ENCODE measurements at places on chromosomes 7 and 10. TPM values are rescaled to one million over a fixed set of nuclear protein-coding genes. Genes with fewer than 3 reads are reported as not detected.
A peak's percentile ranks its signal among the peaks of the same experiment; 100 is the strongest.

Gene POR
- total RNA-seq, result 64.4 TPM

Gene EN2
- 0.21 TPM for total RNA-seq

Gene TMEM139
- total RNA-seq, result 3.0 TPM

Gene ADCY1
- total RNA-seq, result 8.0 TPM

Gene SEC31B
- 17.9 TPM for total RNA-seq

Gene RSPH10B2
- total RNA-seq, result 0.81 TPM

Gene CYP3A4
- 0.18 TPM for total RNA-seq

Gene NKX2-3
- total RNA-seq, result not detected

Gene SPDYE2
- 1.1 TPM for total RNA-seq

Gene KCTD7
- 28.3 TPM for total RNA-seq

Gene GRID2IP
- not detected for total RNA-seq

DNA sequence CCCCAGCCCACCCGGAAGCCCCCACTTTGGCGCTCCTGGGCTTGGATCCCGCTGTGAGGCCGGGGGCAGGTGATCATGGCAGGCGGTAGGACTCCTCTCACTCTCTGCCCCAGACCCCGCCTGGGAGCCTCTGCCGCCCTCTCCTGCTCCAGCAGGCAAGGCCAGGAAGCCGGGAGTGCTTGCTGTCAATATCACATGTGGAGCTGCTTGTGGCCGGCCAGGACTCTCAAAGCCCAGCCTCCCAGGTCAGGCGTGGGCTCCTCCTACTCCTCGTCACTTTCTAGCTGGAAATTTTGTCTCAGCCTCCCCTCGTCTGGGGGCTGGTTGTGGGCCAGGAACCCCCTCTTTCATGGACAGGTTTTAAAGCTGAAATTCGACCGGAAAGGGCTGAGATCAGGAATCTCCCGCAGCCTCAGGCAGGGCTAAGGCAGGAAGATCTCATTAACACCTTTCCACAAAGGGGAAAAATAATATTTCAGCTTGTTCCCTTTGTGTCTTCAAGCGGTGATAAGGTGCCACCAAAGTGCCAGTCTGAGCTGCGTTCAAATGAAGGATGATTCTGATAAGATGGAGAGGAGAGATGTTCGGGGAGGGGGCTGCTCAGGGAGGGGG lies 273.6 kb upstream of the PODXL start:
- ATAC-seq, result peak; percentile 96

- ATAC-seq, result peak; percentile 72
These were observed 493.4 kb downstream of the TNS3 start for GRCh38 chr7:47088329-47089067.

DNA sequence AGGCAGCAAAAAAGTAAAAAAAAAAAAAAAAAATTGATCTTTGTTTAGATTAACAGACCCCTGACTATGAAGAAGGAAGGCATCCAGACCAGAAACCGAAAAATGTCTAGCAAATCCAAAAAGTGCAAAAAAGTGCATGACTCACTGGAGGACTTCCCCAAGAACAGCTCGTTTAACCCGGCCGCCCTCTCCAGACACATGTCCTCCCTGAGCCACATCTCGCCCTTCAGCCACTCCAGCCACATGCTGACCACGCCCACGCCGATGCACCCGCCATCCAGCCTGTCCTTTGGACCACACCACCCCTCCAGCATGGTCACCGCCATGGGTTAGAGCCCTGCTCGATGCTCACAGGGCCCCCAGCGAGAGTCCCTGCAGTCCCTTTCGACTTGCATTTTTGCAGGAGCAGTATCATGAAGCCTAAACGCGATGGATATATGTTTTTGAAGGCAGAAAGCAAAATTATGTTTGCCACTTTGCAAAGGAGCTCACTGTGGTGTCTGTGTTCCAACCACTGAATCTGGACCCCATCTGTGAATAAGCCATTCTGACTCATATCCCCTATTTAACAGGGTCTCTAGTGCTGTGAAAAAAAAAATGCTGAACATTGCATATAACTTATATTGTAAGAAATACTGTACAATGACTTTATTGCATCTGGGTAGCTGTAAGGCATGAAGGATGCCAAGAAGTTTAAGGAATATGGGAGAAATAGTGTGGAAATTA lies 19.4 kb downstream of the GATA3 start:
- no peak for ATAC-seq

GRCh38 chr7:101913851-101914250 lies 96.4 kb downstream of the CUX1 start:
- ATAC-seq, result no peak

- ATAC-seq, result no peak
These were observed 252.7 kb downstream of the ACTR3B start for GRCh38 chr7:153012203-153012602.

DNA sequence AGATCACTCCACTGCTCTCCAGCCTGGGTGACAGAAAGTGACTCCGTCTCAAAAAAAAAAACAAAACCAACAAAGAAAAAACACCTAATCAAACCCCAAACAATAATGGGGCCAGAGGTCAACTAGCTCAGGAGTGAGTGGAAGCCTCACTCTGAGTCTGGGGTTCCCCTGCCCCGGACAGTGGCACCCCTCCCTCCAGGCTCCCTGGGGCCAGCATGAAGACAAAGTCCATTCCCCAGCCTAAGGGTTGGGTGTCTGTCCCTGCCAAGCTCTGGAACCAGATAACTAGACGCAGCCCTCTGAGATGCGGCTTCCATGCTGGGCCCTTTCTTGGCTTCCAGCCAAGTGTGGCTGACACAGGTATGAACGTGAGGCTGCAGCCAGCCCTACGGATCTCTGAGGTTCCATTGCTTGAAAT lies 1.7 kb upstream of the FUOM start:
- ATAC-seq, result no peak

DNA sequence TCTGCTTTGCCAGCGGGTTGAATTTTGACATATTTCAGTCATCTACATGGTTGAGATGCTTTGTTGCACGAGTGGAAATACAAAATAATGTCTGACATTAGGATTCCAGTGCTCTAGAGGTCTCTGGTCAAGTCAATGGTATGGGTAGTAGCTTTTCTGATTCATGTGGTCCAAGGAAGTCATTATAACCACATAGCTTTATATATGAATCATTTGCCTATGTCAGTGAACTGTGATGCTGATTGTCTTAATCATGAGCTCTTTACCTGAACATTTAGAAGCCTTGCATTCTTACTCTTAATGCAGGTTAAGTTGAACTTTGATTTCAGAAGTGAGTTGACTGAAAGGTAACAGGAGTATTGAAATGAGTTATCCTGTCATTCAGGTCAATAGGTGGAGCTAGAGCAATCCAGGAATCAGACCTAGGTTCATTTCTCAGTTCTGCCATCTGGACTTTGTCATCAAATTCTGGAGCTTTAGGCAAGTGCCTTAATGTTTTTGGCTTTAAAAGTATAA lies 3.3 kb downstream of the MAPK8 start:
- no peak for ATAC-seq

- ATAC-seq, result peak; percentile 75
These were observed 118.5 kb downstream of the NKX6-2 start for GRCh38 chr10:132667342-132668047.

GRCh38 chr7:108525327-108525984 lies 479 bp downstream of the PNPLA8 start:
- peak; percentile 58 for ATAC-seq

DNA sequence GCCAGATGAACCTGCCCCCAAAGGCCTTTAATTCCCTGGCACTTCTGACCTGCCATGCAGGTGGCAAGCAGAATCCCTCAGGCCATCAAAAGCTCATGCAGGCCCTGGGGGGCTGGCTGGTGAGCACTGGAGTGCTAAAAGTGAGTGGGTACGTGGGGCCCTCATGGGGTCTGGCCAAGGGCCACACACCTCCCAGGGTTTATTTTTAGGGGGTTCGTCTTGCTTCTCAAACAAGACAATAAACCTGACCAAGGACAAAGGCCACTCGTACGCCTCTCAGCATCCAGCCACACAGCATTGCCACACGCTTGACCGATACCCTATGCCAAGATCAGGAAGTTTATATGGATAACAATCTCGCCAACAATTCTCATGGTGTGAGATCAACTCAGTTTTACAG lies 33.1 kb upstream of the DOCK1 start:
- ATAC-seq, result no peak

DNA sequence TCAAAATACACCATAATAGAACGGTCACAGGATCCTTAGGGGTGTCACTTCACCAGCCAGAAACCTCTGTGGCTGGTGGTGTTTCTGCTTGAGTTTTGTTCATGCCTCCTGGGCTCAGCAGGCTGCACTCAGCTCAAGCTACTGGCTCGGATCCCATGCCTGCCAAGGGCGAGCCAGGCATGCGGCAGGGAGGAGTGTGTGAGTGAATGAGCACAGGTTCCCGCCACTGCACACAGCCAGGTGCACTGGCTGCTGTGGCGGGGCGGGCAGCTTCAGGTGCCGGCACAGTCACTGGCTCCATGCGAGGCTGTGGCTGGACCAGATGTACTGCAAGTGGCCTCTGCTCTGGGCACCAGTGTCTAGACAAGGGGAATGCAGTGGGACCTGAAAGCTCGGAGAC lies 29.5 kb downstream of the CLDN12 start:
- no peak for ATAC-seq

- ATAC-seq, result no peak
These were observed 7.1 kb upstream of the FAM107B start for GRCh38 chr10:14781763-14782162.

GRCh38 chr7:127765150-127765549 lies 113.2 kb downstream of the SND1 start:
- no peak for ATAC-seq

DNA sequence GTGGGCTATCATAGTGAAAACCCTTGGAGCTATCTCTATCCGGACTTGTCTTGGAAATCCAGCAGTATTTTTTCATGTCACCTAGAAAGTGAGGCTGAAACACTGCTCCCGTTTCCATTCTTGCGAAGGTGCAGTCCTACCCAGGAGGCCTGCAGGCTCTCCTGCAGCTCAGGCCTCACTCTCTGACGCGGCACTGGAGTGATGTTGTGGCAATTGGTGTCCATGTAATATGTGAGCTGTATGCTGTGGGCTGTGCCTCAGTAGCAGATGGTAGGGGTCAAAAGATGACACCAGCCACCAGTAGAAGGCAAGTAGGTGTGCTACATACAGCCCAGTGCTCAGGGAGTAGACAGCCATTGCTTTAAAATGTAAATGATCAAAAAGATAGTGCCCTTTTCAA lies 28.1 kb upstream of the ZNF680 start:
- no peak for ATAC-seq

DNA sequence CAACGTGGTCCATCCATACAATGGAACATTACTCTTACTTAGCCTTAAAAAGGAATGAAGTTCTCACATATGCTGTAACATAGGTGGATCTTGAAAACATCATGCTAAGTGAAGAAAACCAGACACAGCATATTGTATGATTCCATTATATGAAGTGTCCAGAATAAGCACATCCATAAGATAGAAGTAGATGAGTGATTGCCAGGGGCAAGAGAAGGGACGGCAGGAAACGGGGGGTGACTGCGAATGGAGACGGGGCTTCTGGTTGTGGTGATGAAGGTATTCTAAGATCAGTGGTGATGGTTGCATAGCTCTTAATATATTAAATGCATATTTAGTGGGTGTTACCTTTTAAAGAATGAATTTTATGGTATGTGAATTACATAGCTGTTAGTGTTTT lies 29.8 kb downstream of the UBE3C start:
- ATAC-seq, result no peak

- ATAC-seq, result peak; percentile 72
These were observed 5.9 kb downstream of the PIK3CG start for GRCh38 chr7:106870983-106871410.

- ATAC-seq, result no peak
These were observed 101.4 kb downstream of the PRKCQ start for GRCh38 chr10:6478722-6479121.

DNA sequence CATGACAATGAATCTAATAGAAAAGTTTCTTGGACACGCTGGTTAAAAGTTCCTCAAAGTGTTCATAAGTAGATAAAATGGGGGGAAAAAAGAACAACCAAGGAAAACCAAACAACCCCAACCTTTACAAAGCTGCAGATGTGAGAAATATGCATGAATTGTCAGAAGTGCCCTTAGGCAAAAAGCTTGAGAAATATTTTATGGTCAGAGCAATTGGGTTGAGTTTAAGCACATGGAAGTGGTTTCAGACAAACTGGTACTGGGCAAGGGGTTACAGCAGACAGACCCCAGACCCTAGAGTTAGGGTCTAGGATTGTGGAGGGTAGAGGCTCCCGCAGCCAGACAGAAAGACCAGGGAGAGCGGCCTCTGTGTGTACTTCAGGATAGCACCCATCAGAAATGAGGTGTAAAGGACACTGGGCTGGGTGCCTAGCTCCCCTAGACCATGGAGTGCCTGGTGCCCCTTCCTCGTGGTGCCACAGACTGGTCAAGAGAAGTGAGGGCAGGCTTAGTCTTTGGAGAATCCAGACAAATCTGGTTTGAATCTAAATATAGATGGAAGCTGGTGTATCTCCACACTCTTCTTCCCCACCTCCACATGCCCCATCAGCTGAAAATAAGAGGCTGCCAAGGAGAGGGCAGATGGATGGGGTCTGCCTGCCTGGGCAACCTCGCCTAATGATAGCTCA lies 37.3 kb downstream of the PNLIPRP2 start:
- no peak for ATAC-seq

DNA sequence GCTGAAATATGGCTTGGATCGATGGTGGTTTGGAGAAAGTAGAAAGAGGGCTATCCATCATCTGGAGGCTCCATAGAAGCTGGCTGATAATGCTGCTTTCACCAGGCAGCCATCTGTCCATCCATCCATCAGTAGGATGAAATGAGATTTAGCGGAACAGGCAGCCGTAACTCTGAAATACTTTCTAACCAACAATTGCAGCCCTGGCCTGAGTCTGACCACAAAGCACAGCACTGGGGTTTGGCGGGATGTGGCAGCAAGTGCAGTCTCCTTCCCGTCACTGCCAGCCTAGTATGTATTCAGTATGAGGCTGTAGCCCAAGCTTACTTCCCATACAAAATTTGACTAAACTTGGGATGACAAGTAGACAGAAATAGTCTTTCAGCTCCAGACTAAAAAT lies 38.0 kb downstream of the R3HCC1L start:
- peak; percentile 19 for ATAC-seq

- ATAC-seq, result no peak
These were observed 466.3 kb downstream of the SEMA3D start for GRCh38 chr7:84720456-84721097.

DNA sequence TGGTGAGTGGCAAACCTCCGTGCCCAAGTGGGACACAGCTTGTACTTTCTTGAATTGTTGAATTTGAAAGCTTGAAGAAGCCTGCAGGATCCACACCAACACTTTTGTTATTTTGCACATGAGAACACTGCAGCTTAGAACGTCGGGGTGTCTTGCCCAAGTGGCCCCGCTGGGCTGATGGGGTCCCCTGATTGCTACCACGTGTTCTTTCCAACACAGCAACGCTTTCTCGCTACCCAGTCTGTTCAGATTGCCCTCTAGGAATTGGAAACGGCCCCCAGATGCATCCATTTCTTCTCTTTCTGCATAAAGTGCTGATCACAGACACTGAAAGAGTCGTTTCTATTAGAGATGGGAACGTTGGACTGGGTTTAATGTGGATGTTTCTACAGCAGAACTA lies 268.5 kb downstream of the ADARB2 start:
- no peak for ATAC-seq

DNA sequence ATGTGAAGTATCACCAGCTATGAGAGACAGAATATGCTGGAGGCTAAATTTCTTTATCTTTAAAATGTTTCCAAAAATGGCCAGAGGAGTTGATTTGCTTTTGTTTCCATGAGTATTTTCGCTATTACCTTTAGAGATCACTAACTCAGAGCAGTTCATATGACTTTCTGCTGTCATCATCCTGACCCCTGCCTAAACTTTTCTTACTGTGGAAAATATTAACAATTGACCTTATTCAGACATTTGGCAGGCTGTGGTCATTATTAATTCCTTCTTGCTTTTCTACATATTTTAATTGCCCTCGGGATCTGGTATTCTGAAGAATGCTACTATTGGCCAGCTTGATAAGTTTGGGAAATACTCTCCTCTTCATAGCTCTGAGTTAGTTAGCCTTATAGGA lies 156.5 kb downstream of the EXOC4 start:
- no peak for ATAC-seq

- no peak for ATAC-seq
These were observed 68.1 kb downstream of the ST7 start for GRCh38 chr7:117021366-117021765.
